T1000 (cell line): ENCODE measurements at places on chromosomes 5 and 9.

- no peak for DNase-seq
Measured at GRCh38 chr9:9061627-9062026, 1262.0 kb upstream of the DMAC1 start.

- DNase-seq, result no peak
Measured at GRCh38 chr5:133902511-133903118, 65.8 kb downstream of the C5orf15 start.

GRCh38 chr5:109450129-109450877, 40.5 kb upstream of the PJA2 start:
- no peak for DNase-seq

- no peak for DNase-seq
Measured at GRCh38 chr9:128011071-128011817, 30.5 kb upstream of the EEIG1 start.

GRCh38 chr5:136811551-136811950, 446.2 kb upstream of the TRPC7 start:
- peak; percentile 46 for DNase-seq

GRCh38 chr5:170817195-170817594, 33.7 kb downstream of the GABRP start:
- no peak for DNase-seq

DNA sequence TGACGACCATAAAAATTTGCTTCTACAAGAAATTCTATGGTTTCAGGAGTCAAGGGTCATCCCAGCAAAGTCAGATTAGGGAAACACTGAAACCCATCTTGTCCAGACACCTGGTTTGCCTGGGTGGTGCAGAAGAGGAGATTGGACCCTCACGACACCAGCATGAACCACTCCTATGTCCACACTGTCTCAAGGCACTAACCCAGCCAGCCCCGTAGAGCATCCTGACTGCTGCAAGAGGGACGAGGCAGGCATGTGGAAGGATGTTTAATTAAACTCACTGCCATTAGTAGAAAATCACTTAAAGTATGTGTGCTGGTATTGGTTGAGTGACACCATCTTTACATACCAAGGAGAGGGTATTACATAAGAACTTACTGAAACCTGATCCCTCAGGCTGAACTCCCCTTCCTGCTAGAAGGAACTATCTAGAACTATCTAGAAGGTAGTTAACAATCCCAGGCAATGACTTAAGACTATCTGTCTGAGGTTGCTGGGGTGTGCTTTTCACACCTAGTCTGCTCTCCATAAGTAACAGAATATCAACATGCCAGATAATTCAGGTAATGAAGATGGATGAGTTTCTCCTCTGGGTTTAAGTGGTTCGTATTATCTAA, 93.6 kb downstream of the SEMA6A start:
- DNase-seq, result no peak

- no peak for DNase-seq
Measured at GRCh38 chr9:16046713-16047112, 493.9 kb downstream of the CCDC171 start.

GRCh38 chr5:154857530-154858296, 714 bp upstream of the CNOT8 start:
- DNase-seq, result peak; percentile 93

- DNase-seq, result no peak
Measured at GRCh38 chr9:93830606-93831005, 124.5 kb downstream of the BARX1 start.

- DNase-seq, result no peak
Measured at GRCh38 chr5:17336054-17336453, 118.6 kb downstream of the BASP1 start.

- DNase-seq, result no peak
Measured at GRCh38 chr5:80191991-80192398, 63.9 kb downstream of the SERINC5 start.

DNA sequence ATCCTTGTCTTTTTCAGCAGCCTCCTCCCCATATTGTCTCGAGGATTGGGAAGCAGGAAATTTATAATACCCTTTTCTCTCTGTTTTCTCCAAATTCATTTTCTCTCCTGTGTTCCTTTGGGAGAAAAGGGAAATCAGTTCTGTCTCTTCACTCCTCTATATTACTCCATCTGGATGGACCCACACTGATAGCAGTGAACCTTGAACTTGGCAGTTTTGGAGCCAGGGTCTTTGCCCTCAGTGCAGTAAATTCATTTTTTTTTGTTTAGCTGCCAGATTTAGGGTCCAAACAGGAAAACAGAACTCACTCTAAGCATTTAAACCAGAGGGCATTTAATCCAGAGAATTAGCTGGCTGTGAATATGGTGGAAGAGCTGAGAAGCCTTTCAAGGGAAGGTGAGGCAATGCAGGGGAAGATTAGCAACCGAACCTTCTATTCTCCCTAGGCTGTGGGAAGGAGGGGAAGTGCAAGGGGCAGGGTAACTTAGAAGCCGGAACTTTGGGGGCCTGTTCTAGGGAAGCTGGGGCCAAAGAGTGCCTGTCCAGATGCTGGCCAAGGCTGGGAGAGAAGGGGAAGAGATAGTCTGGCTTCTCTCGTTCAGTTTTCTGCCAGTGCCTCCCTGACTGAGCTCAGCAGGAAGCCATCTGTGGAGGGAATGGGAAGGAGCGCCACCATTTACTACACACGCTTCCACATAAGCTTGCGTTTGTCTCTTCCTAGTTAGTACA, 16.3 kb upstream of the NPR2 start:
- no peak for DNase-seq

- DNase-seq, result no peak
Measured at GRCh38 chr5:113283558-113283957, 151.2 kb downstream of the TSSK1B start.
